DMS79 (cell line): ENCODE measurements at places on chromosomes 5 and 9.

GRCh38 chr5:148687427-148687826 lies 33.1 kb upstream of the HTR4 start:
- no peak for DNase-seq

DNA sequence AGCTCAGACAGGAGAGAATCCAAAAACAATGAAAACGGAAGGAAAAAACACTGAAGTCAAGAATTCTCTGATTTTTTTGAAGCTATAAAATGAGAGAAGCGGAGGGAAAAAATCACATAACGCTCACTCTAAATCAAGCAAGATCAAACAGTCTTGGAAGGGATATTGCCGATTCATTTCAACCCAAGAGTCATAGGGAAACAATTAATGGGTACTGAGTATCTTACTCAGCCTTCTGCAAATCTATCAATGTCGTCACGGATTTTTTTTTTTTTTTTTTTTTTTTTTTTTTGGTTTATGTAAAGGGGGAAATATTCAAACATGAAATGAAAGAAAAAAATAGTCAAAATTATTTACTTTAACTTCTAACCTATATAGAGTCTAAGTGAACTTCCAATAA lies 9.5 kb downstream of the MEF2C start:
- DNase-seq = no peak

DNA sequence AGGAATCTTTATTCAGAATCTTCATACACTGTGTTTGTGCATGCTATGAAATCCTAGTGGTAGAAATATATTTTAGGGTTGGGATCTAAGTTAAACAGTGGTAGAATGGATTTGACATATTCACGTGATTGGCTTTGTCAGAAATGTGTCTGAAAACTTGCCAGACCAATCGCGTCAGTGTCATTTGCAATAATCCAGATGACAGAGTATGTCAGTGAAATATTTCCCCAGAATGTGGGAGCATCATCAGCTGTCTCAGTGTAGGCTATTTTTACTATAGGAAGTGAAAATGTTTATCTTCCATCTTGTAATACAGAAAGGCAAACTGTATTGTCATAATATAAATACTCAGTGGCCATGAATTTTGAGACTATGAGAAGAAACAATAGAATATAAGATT lies 220.6 kb upstream of the EDIL3 start:
- DNase-seq = no peak

DNA sequence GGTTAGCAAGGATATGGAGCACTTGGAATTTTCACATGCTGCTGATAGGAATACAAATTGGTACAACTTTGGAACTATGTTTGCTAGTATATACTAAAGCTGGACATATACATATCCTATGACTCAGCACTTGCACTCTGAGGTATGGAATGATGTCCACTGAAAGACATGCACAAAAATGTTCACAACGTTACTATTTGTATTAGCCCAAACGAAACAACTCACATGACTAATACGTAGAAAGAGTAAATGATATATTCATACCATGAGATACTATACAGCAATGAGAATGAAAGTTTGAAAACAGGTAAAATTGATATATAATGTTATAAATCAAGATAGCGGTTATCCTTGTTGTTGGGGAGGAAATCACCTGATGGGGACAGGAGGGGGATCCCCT lies 45.5 kb upstream of the CDC42SE2 start:
- DNase-seq = no peak

DNA sequence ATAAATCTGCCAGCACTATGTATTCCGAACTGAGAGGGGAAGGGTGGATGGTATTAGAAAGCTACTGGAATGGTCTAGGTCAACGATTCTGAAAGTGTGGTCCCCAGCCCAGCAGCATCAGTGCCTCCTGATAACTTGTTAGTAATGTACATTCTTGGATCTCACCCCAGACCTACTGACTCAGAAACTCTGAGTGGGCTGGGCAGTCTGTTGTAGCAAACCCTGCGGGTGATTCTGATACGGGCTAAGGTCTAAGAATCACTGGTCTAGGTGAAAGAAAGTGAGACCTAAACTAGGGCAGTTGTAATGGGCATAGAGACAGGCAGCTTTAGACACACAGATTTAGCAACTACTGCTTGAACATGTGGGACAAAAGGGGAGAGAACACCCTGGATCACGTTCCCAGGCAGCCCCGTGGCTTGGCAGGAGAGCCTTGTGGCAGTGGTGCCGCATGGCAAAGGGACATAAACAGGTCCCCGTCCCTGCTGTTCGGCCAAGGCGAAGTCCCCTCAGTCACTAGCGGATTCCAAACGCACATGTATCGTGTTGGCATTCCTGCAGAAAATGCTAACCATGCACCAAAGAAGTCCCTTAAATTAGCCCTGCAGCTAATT lies 216.3 kb downstream of the TTLL11 start:
- no peak for DNase-seq

DNA sequence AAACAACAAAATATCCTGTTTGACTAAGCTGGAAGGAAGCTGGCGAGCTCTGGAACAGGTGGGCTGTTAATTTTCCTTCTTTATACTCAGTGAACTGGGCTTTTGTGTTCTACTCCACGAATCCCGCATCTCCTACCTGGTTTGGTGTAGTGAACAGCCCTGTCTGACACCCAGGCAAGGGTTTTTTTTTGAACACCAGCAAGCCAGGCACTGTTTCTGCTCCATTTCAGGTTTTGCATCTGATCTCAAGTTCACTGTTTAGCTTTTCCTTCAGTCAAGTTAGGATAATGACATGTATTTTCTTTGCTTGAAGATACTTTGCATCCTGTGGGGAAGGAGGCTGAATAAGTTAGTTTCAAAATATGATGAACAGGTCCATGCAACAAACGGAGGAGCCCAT lies 204.5 kb downstream of the SEMA6A start:
- DNase-seq = peak; percentile 15

DNA sequence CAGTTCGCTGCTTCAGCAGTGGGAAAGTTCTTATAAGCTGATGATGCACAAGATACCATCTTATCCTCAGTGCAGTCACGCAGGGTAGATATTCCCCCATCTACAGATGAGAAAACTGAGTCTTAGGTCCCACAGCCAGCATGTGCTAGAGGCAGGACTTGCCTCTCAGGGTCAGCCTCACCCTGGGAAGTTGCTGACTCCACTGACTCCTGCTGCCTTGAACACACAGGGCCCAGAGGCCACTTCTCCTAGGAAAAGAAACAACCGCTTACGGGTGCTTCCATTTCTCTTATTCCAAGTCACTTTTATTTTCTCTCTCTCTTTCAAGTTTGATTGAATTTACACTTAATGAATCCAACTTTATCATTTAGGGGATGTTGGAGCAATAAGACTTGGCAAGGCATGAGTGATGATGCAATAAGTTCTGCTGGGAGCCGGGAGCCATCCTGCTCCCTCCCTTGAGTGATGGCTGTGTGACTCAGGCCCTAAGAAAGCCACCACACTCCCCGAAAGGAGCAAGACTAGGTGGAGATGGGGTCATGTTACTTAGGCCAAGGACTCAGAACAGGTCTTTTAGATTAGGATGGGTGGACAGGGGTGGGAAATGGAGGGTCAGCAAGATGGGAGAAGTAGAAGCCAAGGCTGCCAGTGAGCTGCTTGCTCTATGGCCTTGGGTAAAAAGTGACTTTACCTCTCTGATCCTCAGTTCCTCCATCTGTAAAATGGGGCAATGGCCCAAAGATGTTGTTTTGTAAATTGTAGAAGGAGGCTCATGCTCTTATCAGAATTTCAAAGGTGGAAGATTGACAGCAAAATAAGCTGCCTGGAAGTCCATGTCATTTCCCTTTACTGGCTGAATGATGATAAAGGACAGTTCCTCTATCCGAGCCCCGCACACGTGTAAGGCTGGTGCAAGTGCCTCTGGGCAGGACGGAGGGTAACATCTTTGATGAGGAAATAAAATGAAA lies 67.4 kb upstream of the ZNF618 start:
- DNase-seq = no peak

DNA sequence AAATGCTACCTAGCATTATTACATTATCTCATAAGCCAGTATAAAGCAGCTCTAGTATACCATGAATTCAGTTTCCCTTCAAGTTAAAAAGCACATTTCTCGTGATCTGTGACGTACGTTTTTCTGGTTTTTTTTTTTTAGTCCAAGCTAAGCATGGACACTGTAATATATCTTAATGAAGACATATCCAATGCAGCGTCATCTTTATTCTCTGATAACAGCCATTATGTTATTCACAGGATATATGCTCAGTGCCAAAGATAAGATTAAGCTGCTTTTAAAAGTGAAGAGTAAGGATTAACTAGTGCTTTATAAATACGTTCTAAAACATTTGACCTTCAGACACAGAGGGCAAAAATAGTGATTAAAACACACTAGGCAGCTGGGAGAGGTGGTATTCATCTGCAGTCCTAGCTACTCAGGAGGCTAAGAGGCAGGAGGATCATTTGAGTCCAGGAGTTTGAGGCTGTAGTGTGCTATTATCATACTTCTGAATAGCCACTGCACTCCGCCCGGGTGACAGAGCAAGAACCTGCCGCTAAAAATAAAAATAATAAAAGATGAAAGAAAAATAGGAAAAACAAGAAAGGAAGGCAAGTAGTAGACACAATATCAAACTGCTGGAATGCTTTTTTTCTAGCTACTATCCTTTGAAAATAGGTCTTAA lies 7.7 kb downstream of the CSNK1A1 start:
- DNase-seq = no peak

DNA sequence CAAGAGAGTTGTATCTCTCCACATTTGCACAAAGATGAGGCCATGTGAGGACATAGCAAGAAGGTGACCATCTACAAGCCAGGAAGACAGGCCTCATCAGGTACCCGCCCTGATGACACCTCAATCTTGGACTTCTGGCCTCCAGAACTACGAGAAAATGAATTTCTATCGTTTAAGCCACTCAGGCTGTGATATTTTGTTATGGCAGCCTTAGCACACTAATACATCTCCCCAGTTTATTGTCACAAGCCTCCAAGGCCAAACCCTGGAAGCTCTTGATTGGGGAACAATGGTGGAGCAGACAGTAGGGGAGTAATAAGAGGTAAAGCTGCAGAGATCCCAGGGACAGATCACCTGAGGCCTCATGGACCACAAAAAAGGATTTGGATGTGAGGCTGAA lies 7.7 kb upstream of the P4HA2 start:
- no peak for DNase-seq

DNA sequence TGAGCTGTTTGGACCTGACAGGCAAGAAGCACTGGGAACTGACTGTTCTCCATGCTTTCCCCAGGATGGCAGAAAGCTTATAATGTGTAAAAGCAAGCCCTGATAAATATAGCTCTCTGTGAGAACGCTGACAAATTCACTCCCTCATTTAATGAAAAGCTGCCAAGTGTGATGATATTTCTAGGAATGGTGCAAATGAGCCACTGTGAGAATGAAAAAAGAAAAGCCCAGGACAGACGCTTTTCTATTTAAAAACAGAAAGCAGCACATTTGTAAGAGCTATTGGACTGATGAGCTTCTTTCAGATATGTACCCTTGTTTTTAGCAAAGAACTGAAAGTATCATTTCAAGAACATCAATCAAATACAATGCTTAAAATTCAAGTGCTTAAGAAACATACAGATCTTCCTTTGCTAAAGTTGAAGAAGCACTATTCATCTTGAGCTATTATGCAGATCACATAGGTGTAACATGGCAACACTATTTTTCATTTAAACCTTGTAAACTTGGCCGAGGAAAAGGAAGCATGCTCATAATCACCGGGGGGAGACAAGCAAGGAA lies 842.6 kb upstream of the ACO1 start:
- DNase-seq = no peak

DNA sequence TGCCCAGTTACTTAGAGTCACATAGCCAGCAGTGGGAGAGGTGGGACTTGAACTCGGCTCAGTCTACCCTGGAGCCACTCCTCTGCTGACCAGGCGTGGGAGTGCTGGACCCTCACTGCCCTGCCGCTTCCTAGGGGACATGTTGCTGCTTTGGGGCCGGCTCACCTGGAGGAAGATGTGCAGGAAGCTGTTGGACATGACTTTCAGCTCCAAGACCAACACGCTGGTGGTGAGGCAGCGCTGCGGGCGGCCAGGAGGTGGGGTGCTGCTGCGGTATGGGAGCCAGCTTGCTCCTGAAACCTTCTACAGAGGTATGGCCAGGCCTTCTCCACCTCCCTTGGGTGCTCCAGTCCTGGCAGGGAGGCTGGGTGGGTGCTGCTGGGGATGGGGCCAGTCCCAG lies 3.4 kb upstream of the CACFD1 start:
- DNase-seq = no peak

DNA sequence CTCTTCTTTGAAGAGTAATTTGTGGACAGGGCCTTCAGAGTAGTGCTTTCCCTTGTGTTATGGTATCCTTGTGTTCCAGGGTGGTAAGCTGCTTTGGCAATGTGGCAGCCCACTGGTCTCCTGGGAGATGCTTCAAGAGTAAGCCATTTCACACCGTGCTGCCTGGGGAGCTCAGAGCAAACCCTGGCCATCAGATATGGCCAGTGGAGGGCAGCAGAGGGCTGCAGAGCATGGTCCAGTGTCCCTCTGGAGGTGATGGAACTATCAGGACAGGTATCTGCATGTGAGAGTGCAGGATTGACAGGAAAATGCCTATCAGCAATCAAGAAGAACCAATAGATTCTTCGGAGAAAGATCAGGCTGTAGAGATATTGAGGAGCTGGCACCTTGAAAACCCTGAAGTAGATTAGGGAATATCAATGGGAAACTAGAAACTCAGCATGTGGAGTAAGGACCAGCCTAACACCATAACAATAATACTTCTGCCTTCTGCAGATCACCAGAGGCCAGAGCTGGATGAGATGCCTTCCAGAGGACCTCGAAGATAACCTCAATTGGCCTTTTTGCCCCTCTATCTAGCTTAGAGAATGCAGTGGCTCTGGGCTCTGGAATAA lies 90.8 kb downstream of the PLPPR1 start:
- DNase-seq = no peak

DNA sequence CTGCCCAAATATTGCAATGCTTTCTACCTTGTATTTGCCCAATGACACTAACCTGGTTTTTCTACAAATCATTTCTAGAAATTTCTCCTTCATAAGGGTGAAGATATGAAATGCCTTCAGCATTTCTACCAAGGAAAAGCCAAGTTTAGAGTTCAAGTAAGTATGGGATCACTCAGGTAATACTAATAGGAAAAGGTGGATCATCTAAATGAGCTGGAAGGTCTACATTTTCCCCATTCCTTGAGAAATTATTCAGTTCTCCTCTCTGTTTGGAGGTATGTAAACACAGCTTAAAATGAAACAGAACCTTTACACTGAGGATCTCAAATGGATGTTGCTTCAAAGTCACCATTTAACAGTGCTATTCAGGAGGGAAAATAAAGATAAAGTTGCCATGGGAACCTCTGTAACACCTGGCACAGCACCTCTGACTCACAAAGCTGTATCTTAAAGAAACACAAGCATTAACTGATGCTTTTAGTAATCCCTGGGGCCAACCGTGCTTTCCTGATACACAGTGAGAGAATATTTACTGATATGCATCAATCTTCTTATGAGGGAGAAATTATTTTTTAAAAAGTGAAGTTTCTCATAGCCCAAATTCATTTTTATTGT lies 161.3 kb downstream of the DRD1 start:
- no peak for DNase-seq

DNA sequence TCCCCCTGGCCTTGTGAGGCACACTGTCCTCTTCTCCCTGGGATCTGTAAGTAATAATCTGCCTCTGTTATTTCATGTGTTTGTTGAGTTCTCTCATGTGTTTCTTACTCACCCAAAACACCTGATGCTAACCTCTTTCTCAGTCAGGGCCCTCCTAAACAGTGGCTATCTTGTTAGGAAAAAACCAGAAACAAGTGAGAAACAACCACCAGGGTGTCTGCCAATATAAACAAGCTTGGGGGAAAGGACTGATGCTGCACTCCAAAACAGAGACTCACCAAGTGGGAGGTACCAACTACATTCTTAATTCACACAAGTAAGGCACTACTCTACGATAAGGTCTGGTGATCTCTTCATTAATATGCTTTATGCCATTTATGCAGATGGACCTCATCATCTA lies 564.4 kb downstream of the SEMA5A start:
- DNase-seq = no peak
